Cardiac muscle cell (in vitro differentiated cells and primary cell): ENCODE measurements at places on chromosomes 5 and 9.

DNA sequence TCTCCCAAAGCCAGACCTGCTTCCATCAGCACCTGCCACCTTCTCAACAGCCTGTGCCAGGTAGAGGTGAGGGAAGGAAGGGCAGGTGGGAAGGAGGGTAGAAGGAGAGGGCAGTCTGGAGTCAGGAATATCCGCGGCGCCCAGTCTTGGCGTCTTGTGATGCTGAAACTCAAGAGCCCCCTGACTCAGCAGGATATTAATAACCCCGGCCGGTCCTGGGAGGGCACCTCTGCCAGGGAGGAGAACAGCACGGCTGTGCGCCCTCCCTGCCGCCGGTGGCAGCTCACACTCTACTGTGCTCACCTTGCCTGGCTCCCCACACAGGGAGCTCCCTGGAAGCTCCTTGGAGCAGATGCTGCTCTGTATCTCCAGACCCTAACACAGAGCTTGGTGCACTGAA lies 11.6 kb upstream of the NTNG2 start:
- no peak for DNase-seq

- DNase-seq: no peak
These were observed 254.1 kb upstream of the DAPK1 start for GRCh38 chr9:87243602-87244001.

DNA sequence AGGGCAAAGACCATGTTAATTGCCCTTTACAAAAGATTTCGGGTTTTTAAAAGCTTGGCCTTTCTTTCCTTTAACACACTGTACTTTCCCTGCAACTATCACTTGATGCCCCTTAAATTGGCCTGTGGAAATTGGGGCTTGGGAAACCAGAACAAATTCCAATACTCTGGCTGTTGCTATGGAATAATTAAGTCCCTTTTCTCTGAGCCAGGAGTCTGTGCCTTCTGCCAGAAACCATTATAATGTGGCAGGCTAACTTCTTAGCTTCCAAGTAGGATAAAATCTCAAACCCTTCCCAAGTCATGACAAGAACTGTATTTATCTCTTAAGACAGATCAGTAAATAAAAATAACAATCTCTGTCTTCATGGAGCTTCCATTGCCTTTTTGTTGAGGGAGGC lies 1.1 kb upstream of the SPINK1 start:
- DNase-seq: no peak

- no peak for DNase-seq
These were observed 214.6 kb upstream of the TLE4 start for GRCh38 chr9:79357194-79357593.

GRCh38 chr5:74643111-74643562 lies 2.6 kb upstream of the ENC1 start:
- DNase-seq: no peak

- DNase-seq: no peak
These were observed 12.2 kb downstream of the KLHL9 start for GRCh38 chr9:21322911-21323461.
